Activated CD4-positive, alpha-beta T cell treated with anti-CD3 and anti-CD28 coated beads, Interleukin-2, amount 50 U/mL, for 48 hours (primary cell): ENCODE measurements at places on chromosomes 13 and 19.

DNA sequence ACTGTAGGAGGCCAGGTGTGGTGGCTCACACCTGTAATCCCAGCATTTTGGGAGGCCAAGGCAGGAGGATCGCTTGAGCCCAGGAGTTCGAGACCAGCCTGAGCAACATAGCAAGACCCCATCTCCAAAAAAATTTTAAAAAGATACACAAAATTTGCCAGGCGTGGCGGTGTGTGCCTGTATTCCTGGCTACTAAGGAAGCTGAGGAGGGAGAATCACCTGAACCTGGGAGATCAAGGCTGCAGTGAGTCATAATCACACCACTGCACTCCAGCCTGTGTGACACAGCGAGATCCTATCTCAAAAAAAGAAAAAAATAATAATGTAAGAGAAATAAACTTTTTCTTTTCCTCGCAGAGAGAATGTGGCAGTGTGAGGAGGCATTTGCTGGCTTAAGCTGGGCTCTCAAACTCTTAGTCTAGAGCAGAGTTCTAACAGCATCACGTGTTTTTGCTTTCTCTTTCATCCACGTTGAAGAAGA, 21.1 kb downstream of the FAM187B start:
- DNase-seq, result no peak

DNA sequence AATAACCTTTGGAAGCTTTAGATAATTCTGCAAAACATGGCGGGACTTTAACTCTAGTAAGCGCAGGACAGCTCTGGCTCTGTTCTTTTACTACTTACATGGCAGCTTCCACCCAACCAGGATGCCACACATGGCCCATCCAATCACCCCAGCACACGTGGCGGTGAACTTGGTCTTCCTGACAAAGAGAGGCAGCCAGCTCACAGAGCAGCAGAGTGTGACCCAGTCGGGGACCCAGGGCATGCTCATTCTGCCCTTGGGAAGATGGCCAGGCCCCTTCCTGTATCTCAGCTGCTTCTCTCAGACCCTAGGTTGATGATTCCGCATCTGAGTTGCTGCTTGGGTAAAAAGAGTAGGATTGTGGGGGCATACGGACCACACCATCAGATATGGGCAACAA, 172.1 kb downstream of the USP12 start:
- no peak for DNase-seq

DNA sequence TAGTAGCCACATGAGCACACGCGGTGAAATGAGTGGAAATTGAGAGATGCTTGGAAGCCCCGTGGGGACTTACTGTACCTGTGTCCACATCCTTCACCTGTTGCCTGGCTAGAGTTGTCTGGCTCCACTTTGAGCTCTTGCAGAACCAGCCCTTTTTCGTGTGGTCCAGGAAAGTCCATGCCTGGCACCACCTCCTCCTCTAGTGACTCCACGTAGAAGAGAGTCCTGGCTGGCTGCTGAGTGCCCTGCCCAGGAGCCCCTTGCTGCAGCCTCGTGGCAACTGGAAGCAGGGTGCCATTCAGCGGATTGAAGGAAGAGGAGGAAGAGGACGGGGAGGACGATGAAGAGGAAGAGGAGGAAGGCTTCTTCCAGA, 515 bp upstream of the ATXN8OS start:
- no peak for DNase-seq

DNA sequence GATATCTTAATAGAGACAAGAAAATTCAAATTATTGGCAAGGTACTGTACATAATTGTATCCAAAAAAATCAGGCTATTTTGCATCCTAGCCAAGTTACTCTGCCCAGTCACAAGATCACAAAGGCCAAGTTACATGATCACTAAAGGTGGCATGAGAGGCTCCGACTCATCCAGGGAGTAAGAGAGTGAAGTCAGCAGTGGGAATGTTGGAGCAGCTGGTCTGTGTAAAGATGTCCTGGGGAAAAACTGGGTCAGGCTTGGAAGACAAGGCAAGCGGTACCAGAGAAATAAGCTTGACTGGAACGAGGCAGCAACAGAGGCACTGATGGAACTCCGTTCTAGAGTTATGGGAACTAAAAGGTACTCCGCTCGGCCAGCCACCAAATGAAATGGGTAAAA, 50.2 kb upstream of the PSG2 start:
- DNase-seq, result no peak

DNA sequence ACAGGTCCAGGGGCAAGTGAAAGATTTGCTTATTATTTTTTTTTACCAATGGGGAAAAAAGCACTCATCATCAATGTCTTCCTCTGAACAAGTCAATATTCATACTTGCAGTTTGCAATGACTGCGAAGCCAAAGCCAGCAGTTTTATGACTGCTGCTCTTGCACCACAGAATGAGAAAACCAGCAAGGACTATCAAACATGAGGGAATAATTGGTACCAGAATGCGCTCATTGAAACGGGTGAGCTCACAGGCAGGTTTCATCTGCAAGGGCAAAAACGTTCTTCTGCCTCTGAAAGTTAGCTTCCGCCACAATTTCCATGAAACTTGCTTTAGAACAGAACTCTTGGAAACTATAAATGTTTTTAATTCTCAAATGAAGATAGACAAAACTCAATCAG, 5.5 kb downstream of the DLEU7 start:
- no peak for DNase-seq

GRCh38 chr13:35501661-35502235, 25.3 kb upstream of the MAB21L1 start:
- DNase-seq, result no peak
